T-cell (primary cell): ENCODE measurements at places on chromosomes 1 and 21. TPM values are rescaled to one million over a fixed set of nuclear protein-coding genes. Genes with fewer than 3 reads are reported as not detected.

DNA sequence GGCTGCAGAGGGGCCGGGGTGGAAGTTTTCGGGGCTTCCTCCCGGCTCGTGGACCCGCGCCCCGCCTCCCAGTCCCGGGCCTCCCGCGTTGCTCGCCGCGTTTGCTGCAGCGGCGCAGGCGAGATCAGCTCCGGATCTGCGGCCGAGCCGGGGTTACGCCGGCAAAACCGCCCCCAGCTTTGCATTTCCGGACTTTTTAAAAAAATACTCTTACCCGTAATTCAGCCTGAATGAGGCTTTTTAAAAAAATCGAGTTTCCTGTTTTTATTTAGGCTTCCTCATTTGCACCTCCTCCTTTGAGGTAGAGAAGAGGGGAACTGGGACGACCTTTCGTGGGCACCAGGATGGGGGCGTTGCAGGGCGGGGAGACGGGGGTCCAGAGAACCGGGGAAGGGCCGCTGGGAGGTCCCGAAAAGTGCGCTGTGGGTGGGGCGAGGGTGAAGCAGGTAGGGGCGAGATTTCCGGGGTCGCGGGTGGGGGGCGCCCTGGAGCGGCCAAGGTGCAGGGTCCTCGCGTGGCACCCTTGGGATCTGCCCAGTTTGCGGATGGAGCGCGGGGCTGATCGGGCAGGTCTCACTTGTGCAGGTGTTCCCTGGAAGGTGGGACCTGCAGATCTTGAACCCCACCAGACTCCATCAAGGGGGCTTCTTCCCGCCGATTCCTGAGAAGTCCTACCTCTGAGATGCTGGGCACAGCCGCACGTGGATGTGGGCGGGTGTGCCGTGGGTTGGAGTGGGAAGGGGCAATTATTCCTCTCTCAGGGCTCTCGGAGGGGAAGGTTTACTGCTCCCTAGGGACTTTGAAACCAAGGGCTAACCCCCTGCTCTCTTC, 1.1 kb downstream of the PIK3CD start:
- peak; percentile 71 for DNase-seq
- peak overlapping the region; percentile 58 for H3K27ac ChIP-seq
- no peaks in the 10 kb centered on the region for H3K27me3 ChIP-seq
- peaks cover 78% of the 10 kb centered on the region for H3K4me1 ChIP-seq
- peak overlapping the region; percentile 82 for H3K4me3 ChIP-seq
- no peaks in the 10 kb centered on the region for H3K36me3 ChIP-seq

DNA sequence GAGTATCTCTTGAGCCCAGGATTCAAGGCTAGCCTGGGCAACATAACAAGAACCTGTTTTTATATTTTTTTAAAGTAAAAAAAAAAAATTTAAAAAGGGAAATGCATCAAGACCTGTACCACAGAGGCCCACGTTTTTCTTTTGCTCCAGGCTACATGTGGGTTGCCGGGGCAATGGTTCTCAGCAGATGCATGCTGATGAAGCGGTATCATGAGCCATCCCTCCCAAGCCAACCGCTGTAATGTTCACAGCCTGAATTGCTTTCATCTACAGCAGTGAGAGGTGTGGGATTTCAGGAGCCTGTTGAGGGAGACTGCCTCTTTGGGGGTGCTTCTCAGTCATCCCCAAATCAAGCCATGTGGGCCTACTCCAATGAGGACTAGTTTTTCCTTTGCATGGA, 60.5 kb downstream of the CD58 start:
- no peaks in the 10 kb centered on the region for H3K36me3 ChIP-seq
- H3K27ac ChIP-seq = no peak overlapping the region
- no peak for DNase-seq
- H3K4me1 ChIP-seq = peaks cover 14% of the 10 kb centered on the region

- no peaks in the 10 kb centered on the region for H3K27me3 ChIP-seq
- DNase-seq = no peak
- H3K27ac ChIP-seq = no peak overlapping the region
- no peaks in the 10 kb centered on the region for H3K36me3 ChIP-seq
These were observed 272.4 kb downstream of the TPR start for GRCh38 chr1:186102547-186103148.

DNA sequence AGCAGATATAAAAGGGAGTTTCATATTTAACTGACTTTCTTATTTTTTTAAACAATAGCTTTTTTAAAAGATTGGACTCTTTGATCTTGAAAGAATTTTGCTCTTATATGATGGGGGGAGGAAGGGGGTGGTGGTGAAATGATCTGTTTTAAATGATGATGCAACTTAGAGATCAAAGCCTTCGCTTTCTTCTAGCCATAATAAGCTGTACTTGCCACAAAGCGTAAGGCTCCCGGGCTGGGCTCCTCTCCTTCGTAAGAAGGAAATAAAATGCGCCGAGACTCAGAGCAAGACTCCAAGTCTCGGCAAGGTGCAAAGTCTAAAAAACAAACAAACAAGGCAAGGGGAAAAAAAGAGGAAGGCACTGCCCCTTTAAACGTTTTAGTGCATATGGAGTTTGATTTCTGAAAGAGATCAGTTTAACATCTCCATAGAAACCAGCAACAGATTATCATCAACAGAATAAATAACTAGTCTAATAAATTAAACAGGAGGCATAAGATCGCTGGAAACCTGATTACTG, 3.3 kb downstream of the CASZ1 start:
- peaks cover 4% of the 10 kb centered on the region for H3K27me3 ChIP-seq
- no peaks in the 10 kb centered on the region for H3K4me1 ChIP-seq
- H3K4me3 ChIP-seq = no peak overlapping the region
- H3K27ac ChIP-seq = no peak overlapping the region
- no peaks in the 10 kb centered on the region for H3K36me3 ChIP-seq

DNA sequence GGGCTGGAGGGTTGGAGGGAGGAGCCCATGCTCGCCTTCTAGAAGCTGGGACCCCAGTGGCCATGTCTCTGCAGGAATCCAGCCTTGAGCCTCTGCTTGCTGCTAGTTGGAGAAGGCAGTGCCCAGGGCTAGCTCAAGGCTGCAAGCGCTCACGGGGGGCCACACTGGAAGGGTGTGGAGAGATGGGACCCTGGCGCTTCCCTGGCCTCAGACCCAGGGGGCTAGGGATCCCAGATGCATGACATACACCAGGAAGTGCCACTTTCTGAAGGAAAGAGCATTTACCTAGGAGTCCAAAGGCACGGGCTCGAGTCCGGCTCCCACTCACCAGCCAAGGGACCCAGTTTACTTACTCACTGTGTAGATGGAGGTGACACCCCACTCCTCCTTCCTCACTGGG, 32.6 kb downstream of the NENF start:
- H3K27me3 ChIP-seq = no peaks in the 10 kb centered on the region
- DNase-seq = no peak
- no peaks in the 10 kb centered on the region for H3K4me1 ChIP-seq
- no peaks in the 10 kb centered on the region for H3K36me3 ChIP-seq
- no peak overlapping the region for H3K4me3 ChIP-seq
- H3K27ac ChIP-seq = no peak overlapping the region

- H3K27me3 ChIP-seq = no peaks in the 10 kb centered on the region
- H3K36me3 ChIP-seq = no peaks in the 10 kb centered on the region
- no peaks in the 10 kb centered on the region for H3K4me1 ChIP-seq
- H3K27ac ChIP-seq = no peak overlapping the region
- DNase-seq = no peak
- no peak overlapping the region for H3K4me3 ChIP-seq
These were observed 106.2 kb downstream of the PLPPR4 start for GRCh38 chr1:99370476-99370875.

DNA sequence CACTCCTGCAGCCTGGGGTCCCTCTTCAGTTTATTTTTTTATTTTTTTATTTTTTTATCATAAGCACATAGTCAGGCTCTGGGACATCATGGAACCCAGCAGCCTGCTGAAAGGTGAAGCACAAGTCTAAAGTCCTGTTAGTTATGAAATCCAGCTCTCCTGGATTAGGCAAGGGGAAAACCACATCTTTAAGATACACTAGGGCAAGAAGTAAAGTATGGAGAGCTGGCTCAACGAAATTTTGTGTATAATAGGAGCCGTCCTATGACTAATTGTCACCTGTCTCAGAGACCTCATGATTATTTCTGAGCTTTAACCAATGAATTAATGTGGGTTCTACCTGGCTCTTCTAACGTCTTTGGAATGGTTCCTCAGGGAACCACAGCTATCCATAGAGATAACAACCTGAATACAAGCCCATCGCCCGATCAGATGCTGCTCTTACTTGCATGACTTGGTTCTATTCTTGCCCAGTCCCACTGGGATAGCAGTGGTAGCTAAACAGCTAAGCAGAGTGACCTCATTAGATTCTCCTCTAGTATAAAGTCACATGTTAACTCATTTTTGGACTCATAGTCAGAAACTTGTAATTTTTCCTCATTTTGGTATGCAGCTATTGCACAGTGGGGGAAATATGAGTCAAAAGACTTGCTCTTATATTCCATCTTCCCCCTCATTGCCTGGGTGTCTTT, 122.7 kb downstream of the LMO4 start:
- H3K27ac ChIP-seq = no peak overlapping the region
- H3K36me3 ChIP-seq = no peaks in the 10 kb centered on the region
- no peak overlapping the region for H3K4me3 ChIP-seq
- no peaks in the 10 kb centered on the region for H3K27me3 ChIP-seq

- no peak overlapping the region for H3K27ac ChIP-seq
- no peak overlapping the region for H3K4me3 ChIP-seq
- H3K4me1 ChIP-seq = peaks cover 30% of the 10 kb centered on the region
- no peak for DNase-seq
- H3K27me3 ChIP-seq = no peaks in the 10 kb centered on the region
- no peaks in the 10 kb centered on the region for H3K36me3 ChIP-seq
These were observed 71.7 kb upstream of the JUN start for GRCh38 chr1:58855274-58856165.

DNA sequence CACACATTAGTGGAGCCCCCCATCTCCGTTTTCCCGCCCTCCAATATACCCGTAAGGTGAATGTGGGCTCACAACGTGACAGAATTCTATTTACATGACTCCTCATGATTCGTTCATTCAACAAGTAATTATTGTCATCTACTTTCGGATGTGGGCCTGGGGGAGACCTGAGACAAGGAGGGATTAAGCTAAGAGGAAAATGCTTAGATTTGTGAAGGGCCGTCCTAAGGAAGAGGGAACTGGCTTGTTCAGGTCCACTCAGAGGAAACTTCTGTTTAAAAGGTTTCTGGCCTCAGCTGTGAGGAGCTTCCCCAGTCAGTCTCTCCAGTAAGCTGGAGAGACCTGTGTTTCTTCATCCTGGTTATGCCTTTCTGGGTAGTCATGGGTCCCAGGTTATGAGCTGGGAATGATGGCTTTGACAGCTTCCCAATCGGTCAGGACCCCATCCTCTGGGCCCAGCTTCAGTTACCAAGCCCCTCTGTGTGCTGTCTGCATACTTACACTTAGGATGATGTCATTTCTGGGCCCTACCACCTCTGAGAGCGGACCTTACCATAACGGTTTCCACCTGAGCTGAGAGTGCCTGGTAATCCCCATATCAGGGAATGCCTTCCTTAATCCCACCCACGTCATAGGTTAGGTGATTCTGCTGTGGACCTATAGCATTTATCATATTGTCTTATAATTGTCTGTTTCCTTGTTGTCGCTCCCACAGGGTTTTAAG, 687 bp upstream of the ERI3 start:
- no peak overlapping the region for H3K27ac ChIP-seq
- H3K4me1 ChIP-seq = peaks cover 15% of the 10 kb centered on the region
- H3K4me3 ChIP-seq = peak overlapping the region; percentile 68
- H3K27me3 ChIP-seq = no peaks in the 10 kb centered on the region
- no peak for DNase-seq

DNA sequence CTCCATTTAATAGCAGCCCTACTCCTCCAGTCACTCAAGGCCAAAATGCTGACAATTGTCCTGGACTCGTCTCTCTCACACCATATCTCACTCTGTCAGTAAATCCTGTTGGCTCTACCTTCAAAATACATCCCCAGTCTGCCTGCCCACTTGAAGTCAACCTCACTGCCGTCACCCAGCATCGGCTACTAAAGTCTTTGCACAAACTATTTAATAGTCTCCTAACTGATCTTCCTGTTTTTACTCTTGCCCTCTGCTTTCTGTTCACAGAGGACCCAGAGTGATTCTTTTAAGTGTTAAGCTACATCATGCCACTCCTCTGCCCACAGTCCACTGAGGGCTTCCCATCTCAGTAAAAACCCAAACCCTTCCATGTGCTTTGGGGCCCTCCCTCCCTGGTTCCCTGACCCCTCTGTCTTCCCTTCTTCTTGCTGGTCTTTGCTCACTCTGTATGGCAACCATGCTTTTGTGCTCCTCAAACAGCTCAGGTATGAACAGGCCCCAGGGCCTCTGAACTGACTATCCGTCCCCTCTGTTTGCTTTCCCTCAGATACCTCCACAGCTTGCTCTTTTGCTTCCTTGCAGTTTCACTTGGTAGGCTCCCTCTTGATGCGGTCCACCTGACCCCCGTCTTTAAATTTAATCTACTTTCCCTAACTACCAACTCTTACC, 19.0 kb downstream of the RNASEL start:
- no peak overlapping the region for H3K27ac ChIP-seq
- H3K36me3 ChIP-seq = no peaks in the 10 kb centered on the region
- no peak overlapping the region for H3K4me3 ChIP-seq
- no peak for DNase-seq
- no peaks in the 10 kb centered on the region for H3K4me1 ChIP-seq

DNA sequence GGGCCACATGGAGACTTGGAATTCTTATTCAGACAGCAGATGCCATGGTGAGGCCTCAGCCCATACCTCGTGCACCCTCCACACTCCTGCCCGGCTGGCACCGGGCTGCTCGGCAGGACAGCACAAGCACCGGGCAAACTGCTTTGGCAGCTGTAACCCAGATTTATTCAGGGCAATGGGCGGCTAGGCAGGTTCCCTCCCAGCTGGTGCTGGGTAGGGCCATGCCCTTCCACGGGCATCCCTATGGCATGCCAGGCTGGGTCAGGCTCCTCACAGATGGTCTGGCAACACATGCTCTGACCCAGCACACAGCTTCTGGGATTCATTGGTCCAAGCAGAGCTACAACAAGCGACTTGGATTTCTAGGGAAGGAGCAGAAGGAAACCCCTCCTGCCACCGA, 53.4 kb downstream of the ATP1A1 start:
- H3K4me1 ChIP-seq = no peaks in the 10 kb centered on the region
- no peak for DNase-seq
- H3K36me3 ChIP-seq = no peaks in the 10 kb centered on the region
- no peak overlapping the region for H3K27ac ChIP-seq

DNA sequence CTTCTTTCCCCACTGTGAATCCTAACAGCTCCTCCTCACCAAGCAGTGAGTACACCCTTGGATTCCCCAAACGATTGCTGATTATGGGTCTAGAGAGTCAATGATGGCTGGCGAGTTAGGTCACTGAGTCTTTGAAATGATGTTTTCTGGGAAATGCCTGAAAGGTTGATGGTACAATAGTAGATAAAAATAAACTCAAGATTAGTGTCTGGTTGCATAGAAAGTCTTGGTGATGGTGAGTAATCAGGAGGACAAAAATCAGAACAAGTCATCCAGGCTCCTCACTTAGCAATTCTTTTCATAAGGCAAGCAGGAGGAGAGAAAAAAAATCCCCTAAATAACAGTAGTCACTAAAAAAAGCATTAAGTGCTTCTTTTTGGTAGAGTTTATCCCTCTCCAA, 22.6 kb downstream of the HLX start:
- H3K27ac ChIP-seq = no peak overlapping the region
- H3K4me1 ChIP-seq = no peaks in the 10 kb centered on the region
- H3K36me3 ChIP-seq = no peaks in the 10 kb centered on the region
- H3K27me3 ChIP-seq = no peaks in the 10 kb centered on the region
- DNase-seq = no peak

- no peaks in the 10 kb centered on the region for H3K36me3 ChIP-seq
- H3K4me1 ChIP-seq = no peaks in the 10 kb centered on the region
- H3K27ac ChIP-seq = no peak overlapping the region
- H3K4me3 ChIP-seq = no peak overlapping the region
These were observed 103.3 kb downstream of the PAPPA2 start for GRCh38 chr1:176566004-176566975.

Gene REN
- not detected for total RNA-seq

Gene TMPRSS15
- total RNA-seq = not detected

Gene IFI16
- total RNA-seq = 83.3 TPM

Gene ATAD3C
- total RNA-seq = 0.98 TPM

Gene LCE6A
- total RNA-seq = not detected

Gene LRRC38
- 0.13 TPM for total RNA-seq

Gene TMEM269
- total RNA-seq = 0.20 TPM

Gene KRTAP19-3
- not detected for total RNA-seq
